Colonic mucosa (tissue), 4 donors: ENCODE measurements at places on chromosomes 13 and 19. TPM values are rescaled to one million over a fixed set of nuclear protein-coding genes. Genes with fewer than 3 reads are reported as not detected.

Gene MADCAM1
- total RNA-seq, result 4.5 TPM

Gene ZNF132
- 5.8 TPM for total RNA-seq

Gene TNFSF13B
- total RNA-seq, result 4.6 TPM

Gene COL4A2
- total RNA-seq, result 61.1 TPM

Gene PEAK3
- total RNA-seq, result 0.29 TPM

- no peak for DNase-seq
Measured at GRCh38 chr19:48493718-48494401, 17.8 kb downstream of the LMTK3 start.

DNA sequence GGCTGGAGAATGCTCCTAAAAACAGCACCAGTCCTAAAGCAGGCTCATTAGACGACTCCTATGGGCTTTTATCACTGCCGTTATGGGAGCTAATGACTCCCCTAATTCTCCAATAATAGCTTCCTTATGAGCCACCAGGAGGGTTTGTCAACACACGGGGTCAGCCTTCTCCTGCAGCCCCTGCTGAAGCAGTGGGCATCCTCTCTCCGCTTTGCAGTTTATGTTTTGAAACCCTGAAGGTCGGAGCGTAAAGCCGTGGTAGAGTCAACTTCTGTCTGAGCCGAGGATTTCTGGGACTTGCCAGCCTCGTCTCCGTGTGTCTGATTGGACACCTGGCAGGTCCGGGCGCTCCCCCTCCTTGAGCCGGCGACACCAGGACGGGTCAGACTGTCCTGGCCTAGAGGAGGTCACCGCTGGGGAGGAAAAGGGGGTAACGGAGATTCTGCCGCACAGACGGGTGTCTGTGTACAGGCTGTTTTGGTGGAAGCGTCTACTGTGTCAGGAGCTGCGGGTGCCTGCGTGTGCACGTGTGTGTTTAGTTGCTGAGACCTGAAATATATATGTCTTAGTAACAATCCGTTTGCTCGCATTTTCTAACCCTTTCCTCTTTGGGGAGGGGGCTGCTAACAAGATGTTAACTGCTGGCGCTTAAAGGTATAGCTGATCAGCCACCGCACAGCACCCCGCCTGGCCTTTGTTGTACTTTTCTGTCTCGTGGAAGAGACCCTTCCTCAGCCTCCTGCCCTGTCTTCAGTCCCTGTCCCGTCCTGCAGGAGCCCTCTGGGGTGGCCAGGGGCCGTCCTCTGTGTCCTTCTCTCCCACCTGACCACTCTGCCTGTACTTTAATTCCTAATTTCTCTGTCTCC, 1.9 kb downstream of the KDM4B start:
- DNase-seq, result peak; percentile 49

DNA sequence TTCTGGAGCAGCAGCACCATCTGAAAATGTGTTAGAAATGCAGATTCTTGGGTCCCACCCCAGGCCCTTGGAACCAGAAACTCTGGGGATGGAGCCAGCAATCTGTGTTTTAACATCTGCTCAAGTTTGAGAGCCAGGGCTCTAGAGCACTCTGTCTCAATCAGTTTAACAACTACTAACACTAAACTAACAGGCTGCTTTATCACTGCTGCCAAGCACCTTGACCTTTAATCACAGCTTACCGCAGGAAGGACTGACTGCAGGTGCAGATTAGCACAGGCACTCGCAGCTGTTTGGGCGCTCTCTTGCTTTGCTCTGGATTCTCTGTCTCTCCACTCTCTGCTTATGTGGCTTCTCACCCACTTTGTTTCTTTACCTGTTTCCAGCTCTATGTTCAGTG, 163.5 kb downstream of the MTUS2 start:
- DNase-seq, result no peak

GRCh38 chr13:101618440-101619187, 166.1 kb downstream of the ITGBL1 start:
- DNase-seq, result no peak

DNA sequence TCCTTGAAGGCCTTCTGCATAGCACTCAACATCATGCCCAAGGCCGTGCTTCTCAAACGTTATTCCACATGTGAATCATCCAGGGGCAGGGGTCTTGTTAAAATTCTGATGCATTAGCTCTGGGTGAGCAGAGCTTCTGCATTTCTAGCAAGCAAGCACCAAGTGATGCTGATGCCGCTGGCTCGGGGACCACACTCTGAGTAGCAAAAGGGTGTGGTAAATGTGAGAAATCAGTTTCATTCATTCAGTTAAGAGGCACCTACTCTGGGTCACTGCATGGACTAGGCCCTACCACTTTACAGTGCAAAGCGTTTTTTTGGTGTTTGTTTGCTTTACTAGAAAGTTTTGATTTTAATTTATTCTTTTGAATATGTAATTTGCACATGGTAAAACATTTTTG, 7.2 kb downstream of the KRTDAP start:
- no peak for DNase-seq

- DNase-seq, result no peak
Measured at GRCh38 chr19:51754770-51755169, 3.1 kb upstream of the FPR1 start.

GRCh38 chr19:46111376-46111775, 13.1 kb downstream of the IGFL3 start:
- DNase-seq, result no peak

DNA sequence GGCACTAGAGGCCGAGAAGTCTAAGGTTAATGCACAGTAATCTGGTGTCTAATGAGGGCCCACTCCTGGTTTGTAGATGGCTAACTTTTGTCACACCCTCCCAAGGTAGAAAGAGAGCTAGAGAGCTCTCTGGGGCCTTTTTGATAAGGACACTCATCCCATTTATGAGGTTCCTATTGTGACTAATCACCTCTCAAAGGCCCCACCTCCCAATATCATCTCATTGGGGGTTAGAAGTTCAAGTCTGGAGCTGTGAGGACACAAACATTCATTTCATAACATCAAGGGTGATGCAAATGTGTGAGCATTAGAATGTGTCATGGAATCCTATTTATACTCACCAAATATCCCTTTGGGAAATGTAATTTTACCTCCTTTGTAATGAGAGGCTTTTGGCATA, 79.2 kb upstream of the SLC10A2 start:
- no peak for DNase-seq

DNA sequence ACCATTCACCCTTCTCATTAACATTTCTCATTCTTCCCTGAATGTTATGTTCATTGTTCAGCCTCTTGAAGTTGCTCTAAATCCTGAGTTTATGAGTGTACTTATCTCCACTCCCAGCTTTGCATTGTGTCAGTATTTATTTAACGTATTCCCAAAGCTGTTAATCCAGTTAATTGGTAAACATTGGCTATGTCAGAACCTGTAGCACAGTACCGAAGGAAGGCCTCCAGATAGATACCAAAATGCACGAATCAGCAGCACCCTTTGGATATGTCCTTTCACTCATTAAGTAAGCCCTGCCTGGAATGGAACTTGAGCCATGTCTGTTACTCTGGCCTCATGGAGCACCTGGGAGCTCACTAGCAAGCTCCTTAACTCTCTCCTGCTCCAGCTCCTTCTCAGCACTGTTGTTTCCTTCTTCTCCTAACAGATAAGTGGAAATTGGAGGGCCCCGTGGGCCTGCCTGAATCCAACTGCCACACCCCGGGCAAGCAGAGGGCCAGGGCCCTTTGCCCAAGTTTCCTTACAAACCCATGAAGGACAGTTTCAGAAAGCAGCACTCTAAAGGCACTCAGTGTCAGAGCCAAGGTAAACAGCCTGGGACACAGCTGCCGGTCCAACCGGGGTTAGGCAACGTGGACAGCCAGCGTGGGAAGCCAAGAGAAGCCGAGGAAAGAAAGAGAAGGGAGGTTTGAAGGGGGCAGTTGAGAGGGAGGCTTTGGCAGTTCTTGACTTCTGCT, 155.0 kb upstream of the SERP2 start:
- peak; percentile 60 for DNase-seq
